ENCODE measurements at places on chromosomes 2 and 18.

DNA sequence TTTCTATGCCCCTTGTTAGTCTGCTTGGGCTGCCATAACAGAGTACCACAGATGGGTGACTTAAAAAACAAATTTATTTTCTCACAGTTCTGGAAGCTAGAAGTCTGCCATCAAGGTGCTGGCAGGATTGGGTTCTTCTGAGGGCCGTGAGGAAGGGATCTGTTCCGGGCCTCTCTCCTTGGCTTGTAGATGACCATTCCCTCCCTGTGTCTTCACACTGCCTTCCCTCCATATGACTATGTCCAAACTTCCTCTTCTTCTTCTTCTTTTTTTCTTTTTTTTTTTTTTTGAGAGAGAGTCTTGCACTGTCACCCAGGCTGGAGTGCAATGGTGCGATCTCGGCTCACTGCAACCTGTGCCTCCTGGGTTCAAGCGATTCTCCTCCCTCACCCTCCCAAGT, 13.1 kb upstream of the CCNYL1 start:
- DNase-seq, result no peak

GRCh38 chr2:42984081-42984480, 191.7 kb upstream of the HAAO start:
- DNase-seq, result no peak

GRCh38 chr2:48883661-48884060, 128.1 kb upstream of the LHCGR start:
- no peak for DNase-seq

GRCh38 chr2:105932582-105932981, 187.9 kb downstream of the NCK2 start:
- no peak for DNase-seq

DNA sequence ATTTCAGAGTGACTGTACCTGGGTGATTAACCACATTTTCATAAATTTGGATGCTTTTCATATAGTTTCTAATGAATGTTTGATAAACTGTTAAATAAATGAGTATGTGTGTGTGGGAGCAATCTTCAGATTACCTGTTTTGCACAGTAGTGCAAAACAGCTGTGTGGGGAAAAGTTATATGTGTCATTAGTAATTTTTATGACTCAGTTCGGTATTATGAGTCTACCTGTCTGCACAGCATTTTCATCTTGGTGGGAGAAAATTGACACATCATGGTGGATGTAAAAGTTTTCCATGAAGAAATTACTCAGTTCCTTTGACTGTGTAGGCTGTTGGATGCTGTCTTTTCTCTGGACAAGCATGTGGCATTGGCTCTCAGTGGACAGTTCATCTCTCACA, 43.8 kb downstream of the LTBP1 start:
- DNase-seq, result no peak

DNA sequence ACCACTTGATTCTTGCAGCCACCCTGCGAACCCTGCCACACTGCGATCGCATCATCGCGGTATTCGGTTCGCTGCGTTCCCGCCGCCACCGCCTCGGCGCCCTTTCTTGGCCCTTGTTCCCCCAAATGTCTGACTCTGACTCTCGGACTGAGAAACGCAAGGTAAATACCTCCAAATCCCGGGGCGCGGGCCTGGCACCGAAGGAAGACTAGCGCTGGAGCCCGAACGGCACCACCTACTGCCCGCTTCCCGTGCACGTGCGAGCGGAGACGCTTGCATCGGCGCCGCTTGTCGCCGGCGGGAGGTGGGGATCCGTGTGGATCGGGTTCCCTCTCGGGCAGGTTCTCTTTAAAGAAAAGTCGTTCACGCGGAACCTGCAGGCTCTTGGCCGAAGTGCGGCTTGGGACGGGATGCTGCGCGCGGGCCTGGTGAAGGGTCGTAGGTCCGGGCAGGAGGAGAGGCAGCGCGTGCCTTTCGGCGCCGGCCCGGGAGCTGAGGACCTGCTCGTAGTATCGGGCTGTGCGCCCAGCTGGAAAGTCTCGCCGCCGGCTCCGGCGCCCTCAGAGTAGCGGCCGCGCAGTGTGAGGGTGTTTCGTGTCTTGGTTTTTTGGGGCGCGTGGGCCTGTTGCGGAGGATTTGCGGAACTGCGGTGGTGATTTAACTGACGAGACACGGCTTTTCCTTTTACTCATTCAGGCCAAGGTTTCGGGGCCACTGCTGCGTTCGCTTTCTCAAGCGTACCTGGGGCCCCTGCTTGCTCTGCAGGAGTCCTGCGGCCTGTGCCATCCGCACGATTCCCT, 514 bp downstream of the BCL2L11 start:
- peak; percentile 14 for DNase-seq

GRCh38 chr2:43754180-43754579, 19.7 kb upstream of the DYNC2LI1 start:
- no peak for DNase-seq

- DNase-seq, result no peak
These were observed 357.1 kb downstream of the SOCS6 start for GRCh38 chr18:70645971-70646370.

GRCh38 chr2:239292959-239293774, 107.7 kb downstream of the HDAC4 start:
- no peak for DNase-seq
